ENCODE measurements at places on chromosomes 5 and 9.

GRCh38 chr9:20552874-20553557 lies 69.3 kb downstream of the MLLT3 start:
- no peak for DNase-seq

GRCh38 chr5:150085950-150086715 lies at the start of gene CSF1R:
Gene CSF1R (minus strand): TSS chr5:150086554. CDS start chr5:150086427, 127 bp downstream.
- no peak for DNase-seq

DNA sequence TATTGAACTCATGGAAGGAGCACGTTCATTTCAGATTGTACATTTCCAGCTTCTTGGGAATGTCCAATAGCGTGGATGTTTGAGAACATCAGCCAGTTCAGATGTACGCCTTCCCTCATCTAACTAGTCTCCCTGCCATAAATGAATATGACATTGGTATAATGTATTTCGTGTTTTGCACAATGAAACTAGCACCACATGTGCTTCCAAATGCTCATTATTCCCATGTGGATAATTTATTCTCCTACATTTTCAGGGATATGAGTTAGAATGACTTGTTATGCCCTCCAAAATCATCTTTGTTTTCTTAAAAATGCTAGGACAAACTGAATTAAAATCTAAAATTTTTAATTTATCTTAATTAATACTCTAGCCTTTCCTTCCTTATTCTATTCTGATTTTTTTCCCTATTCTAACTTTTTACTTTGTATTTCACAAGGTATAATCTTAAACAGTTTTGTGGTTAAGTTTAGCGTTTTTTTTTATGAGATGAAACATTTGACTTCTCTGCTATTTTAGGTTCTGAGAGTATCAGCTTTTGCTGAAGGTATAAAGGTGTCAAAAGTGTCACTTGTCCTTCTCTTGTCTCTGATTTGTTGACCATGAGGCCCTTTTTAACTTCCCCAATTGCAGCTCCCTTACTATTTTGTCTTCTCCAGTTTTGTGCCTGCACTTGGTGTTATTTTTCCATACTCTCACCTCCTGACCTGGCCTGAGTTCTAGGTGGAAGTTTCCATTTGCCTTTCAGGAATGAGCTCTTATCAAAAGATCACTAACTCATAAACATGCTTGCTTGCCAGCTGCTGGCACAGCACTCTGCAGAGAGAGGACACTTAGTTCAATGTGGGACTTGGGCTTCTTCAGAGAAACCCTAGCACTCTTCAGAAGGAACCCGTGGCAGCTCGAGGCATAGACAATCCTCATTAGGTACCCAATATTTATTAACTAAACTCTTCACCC lies 106.8 kb downstream of the FRMD3 start:
- no peak for DNase-seq

- DNase-seq, result no peak
Measured at GRCh38 chr5:445591-445990, 2.6 kb downstream of the EXOC3 start.

- DNase-seq, result no peak
Measured at GRCh38 chr5:133814152-133814551, 154.3 kb downstream of the C5orf15 start.

DNA sequence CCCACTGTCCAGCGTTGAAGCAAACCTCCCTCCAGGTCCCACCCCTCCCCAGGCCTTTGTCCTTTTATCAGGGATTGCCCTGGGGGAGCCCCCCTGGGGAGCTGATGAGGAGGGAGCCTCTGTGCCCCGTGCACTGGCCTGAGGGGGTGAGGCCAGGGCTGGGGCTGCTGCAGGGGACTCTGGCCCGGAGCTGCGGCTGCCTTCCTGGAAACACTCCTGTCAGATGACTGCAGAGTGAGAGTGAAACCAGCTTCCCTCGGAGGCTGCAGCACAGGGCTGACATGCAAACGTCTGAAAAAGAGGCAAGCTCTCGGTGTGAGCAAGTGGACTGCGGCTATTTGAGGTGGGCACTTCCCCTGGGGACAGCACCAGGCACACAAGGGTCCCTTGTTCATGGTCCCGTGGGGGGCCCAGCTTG lies 4.6 kb upstream of the TRAF2 start:
- DNase-seq, result no peak

GRCh38 chr5:13316176-13316575 lies 628.3 kb downstream of the DNAH5 start:
- DNase-seq, result no peak

DNA sequence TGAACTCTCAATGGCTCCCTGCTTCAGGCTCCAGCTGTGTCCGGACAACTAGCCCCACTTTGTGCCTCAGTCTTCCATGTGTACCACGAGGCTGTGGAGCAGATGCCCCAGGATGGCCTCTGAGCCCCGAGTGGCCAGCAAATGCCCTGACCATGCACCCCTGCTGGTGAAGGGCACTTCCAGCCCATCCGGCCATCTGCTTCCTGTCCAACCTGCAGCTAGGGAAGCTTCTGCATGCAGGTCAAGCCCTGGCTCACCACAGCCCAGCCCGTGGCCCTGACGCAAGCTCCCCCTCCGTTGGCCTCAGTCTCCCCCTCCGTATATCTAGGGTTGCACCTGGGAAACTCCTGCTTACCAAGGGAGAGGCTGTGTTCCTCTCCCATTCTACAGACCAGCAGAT lies 4.8 kb downstream of the NINJ1 start:
- DNase-seq, result no peak

DNA sequence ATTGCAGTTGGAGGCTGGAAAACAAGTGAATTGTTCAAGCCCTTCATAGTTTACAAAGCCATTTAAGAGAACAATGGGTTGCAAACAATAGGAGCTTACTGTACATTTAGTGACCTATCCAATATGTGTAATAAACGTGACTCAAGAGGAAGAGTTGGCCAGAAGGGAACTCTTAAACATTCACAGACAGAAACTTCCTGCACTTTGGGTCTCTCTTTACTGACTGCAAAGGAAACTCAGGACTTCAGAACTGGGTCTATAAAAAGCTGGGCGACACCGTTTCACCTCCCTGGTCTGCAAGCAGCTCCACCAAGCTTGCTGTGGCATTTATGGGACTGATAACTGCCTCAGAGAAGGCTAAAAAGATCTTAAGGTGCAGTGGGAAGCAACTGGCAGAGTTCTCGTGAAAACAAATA lies 48.7 kb upstream of the SPATA31D4 start:
- DNase-seq, result no peak

DNA sequence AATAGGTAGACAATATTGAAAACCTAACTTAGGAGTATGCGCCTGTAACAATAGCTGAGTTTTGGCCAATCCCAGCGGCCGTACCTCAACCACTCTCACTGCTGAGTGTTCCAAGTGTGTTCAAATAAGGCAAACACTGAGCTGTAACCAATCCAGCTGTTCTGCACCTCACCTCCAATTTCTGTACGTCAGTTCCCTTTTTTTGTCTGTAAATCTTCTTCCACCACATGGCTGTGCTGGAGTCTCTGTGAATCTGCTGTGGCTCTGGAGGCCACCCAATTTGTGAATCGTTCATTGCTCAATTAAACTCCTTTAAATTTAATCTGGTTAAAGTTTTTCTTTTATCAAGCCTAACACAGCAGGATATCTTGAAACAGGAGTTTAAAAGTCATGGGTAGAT lies 116.3 kb downstream of the SLC28A3 start:
- no peak for DNase-seq

DNA sequence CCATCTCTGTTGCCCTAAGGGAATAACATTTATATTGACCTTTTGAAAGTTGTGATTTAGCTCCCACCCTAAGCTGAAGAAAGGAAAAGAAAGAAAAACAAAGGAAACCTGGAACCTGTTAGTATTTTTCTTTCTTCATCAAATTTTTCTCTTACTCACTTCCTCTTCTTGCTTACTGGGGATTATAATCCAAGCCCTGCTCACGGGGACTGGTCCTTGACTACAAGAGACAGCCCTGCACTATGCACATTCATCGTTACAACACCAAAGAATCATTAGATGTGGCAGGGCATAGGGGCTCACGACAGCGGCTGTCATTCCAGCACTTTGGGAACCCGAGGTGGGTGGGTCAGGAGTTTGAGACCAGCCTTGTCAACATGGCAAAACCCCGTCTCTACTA lies 37.8 kb upstream of the LPAR1 start:
- DNase-seq, result no peak

- DNase-seq, result no peak
Measured at GRCh38 chr9:12972608-12973589, 198.1 kb downstream of the LURAP1L start.

GRCh38 chr5:133683646-133684596 lies 71.6 kb upstream of the FSTL4 start:
- DNase-seq, result no peak

DNA sequence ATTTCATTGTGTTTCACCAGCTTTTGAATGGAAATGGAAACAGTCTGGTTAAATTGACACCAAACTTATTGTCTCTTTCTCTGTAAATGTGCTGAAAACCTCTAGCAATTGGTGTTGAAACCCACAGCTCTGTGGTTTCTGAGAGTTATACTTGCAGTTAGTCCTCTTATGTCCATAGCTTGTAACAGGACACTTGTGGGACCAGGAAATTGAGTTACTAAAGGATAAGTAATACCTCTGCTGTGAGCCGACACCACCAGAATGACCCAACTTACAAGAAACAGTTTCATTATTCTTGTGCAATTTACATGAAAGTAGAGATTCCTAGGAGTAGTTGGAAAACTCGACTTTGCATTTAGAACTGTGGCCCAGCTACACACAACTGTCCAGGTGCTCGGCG lies 191.5 kb downstream of the CFAP90 start:
- no peak for DNase-seq

- no peak for DNase-seq
Measured at GRCh38 chr9:84710701-84711397, 41.3 kb downstream of the NTRK2 start.

- no peak for DNase-seq
Measured at GRCh38 chr9:133527444-133527920, 2.7 kb upstream of the MYMK start.

GRCh38 chr9:107700847-107701246 lies 211.3 kb upstream of the KLF4 start:
- no peak for DNase-seq

DNA sequence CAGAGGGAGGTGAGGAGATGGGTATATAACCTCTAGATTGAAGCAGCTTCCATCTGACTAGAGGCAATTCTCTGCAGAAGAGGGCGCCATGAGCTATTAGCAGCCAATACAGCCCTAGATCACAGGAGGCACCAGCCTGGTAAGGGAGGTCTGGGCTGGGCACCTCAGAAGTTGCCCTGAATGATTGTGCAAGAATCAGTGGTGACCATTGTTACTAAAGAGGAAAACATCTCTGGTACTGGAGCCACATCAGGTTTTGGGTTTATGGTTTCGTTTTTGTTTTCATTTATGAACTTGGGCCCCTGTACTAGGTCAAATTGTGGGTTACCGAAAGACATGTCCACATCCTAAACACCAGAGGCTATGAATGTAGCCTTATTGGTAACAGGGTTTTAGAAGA lies 342.0 kb downstream of the MLLT3 start:
- no peak for DNase-seq

- DNase-seq, result no peak
Measured at GRCh38 chr5:158273035-158273434, 414.1 kb upstream of the CLINT1 start.

DNA sequence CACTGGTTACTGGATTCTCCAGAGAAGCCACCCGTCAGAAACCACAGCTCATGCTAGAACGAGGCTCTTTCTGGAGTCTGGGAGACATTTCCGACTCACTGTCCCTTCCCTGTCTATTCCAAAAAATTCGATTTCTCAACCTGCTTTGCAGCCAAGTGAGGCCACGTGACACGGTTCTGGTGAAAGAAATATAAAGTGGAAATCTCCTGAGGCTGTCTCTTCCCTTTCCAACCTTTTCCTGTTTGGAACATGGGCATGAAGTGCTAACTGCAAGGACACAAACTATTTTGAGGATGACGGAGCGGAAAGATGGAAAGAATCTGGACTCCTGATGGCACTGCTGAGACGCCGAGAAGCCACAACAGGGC lies 6.1 kb upstream of the PTGS1 start:
- DNase-seq, result no peak

- DNase-seq, result no peak
Measured at GRCh38 chr9:126773004-126773607, 31.7 kb upstream of the ZBTB43 start.

DNA sequence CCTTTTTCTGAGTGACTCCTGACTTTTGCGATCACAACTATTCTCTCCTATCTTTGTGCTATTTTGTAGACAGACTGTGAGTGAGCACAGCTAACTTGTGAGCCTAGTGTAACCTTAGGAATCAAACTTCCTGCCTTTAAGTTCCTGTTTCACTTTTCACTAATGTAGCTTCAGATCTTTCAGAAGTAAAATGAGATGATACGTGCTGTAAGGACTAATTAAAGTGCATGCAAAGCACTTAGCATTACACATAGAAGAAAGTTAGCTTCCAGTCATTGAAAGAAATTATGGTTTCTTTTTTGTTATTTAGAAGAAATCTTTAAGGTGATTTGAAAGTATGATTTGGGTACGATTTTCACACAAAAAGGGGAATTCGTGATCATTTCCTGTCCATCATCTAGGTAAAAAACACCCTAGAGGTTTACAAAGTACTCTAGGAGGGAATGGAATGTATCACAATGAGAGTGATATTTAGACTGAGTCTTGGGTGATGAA lies 122.7 kb downstream of the ST8SIA4 start:
- no peak for DNase-seq

GRCh38 chr5:1526190-1526631 lies 2.5 kb upstream of the LPCAT1 start:
- no peak for DNase-seq

DNA sequence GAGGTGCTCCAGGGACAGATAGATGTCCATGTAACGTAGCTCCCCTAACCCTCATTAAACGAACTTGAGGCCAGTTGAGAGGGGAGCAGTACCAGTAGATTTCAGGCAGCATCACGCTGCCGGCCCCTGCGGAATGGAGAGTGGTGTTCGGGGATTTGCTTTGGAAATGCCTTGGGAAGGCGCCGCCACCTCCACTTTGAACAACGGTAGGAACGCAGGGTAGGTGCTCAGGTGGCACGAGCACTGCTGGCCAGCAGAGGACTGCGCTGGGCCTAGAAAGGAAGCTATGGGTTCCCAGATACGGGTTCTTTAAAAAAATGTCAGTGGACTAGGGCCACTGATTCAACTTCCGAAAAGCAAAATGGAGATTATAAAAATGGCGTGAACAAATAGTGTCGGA lies 271.8 kb downstream of the FANCC start:
- DNase-seq, result no peak

DNA sequence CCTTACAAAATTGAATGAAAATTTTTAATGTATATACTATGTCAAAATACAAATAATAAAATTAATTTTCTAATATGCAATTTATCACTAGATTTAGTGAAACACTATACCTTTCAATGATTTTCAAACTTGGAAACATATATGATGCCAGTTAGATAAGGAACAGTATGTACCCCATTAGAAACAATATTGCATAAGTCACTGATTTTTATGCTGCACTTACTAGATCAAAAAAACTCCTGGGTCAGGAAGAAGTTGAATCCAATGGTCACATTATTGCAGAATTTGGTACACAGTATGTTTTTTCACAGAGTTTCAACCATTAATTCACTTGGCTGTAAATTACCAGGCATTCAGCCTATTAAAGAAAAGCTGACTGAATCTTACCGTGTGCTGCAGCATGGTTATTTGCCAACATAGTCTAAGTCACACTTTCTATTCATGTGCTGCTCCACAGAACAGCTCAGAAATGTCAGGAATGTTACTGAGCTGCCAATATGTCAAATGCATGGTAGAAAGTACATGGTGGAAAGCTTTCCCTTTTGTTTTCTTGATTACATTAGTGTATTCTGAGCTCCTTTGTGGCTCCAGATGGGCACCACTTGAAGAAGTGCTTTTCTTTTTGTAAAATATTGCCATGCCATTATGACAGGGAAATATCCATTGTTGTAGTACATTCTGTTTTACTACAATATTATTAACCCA lies 9.9 kb upstream of the PRR16 start:
- no peak for DNase-seq

Measured in DMS 273 treated with DMSO at 0.1 percent for 48 hours (cell line).